ENCODE measurements at places on chromosomes 7 and 10. TPM values are rescaled to one million over a fixed set of nuclear protein-coding genes. Genes with fewer than 3 reads are reported as not detected.

ZNF438 gene
- total RNA-seq, result 4.2 TPM

SRRM3 gene
- 15.2 TPM for total RNA-seq

LIPK gene
- not detected for total RNA-seq

NPTX2 gene
- 32.1 TPM for total RNA-seq

FXYD4 gene
- not detected for total RNA-seq

SRGN gene
- total RNA-seq, result 29.1 TPM

ZNF853 gene
- total RNA-seq, result 28.8 TPM

SFTPA1 gene
- not detected for total RNA-seq

INA gene
- 223 TPM for total RNA-seq

CCDC172 gene
- not detected for total RNA-seq

UNC5B gene
- total RNA-seq, result 7.4 TPM

ASIC3 gene
- 1.4 TPM for total RNA-seq

COL17A1 gene
- total RNA-seq, result under 0.01 TPM

AASS gene
- total RNA-seq, result 36.2 TPM

CPA1 gene
- total RNA-seq, result not detected

AEBP1 gene
- total RNA-seq, result 9.7 TPM

PHKG1 gene
- 7.2 TPM for total RNA-seq

LRRC18 gene
- total RNA-seq, result 0.23 TPM

TCAF2 gene
- total RNA-seq, result 0.92 TPM

CFAP58 gene
- 1.8 TPM for total RNA-seq

Data from diencephalon (tissue), 1 donor.